ENCODE measurements at places on chromosomes 11 and 22.

GRCh38 chr22:19986410-19987341 is 29.9 kb downstream of the ARVCF start:
- DNase-seq: peak; percentile 87

DNA sequence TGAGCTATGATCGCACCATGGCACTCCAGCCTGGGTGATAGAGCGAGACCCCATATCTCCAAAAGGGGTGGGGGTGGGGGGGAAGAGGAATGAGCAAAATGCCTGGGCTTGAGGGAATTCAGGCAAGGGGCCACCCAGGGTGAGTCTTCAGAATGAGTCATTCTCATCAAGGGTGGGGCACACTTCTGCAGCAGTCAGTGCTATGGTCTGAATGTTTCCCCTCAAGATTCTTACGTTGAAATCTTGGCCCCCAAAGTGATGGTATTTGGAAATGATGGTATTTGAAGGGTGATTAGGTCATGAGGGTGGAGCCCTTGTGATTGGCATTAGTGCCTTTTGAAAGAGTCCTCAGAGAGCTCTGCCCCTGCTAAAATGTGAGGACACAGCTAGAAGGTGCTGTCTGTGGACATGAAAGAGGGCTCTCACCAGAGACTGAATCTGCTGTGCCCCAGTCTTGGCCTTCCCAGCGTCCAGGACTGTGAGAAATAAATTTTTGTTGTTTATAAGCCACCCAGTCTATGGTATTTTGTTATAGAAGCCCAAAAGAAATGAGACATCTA is 86.4 kb upstream of the THY1 start:
- DNase-seq: no peak

DNA sequence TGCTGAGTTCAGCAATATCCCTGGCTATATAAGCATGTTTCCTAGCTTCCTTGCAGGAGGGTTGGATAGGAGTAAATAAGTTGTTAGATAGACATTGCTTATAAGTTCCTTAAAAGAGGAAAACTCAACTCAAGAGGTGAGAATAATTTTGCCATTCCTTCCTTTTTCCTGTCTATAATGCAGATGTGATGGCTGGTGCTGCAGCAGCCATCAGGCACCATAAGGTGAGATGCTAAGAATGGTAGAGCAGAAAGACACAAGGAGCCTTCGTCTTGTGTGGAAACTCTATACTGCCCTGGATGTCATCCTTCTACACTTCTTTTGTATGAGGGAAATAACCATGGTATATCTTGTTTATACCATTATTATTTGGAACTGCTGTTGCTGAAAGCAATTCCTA is 74.5 kb upstream of the GRK3 start:
- no peak for DNase-seq

GRCh38 chr22:23215294-23216241 is 35.3 kb downstream of the BCR start:
- DNase-seq: peak; percentile 71

- DNase-seq: peak; percentile 67
Observed at GRCh38 chr11:133078591-133079404, 453.5 kb downstream of the OPCML start.

- DNase-seq: no peak
Observed at GRCh38 chr22:49829044-49829853, 1.6 kb upstream of the BRD1 start.

DNA sequence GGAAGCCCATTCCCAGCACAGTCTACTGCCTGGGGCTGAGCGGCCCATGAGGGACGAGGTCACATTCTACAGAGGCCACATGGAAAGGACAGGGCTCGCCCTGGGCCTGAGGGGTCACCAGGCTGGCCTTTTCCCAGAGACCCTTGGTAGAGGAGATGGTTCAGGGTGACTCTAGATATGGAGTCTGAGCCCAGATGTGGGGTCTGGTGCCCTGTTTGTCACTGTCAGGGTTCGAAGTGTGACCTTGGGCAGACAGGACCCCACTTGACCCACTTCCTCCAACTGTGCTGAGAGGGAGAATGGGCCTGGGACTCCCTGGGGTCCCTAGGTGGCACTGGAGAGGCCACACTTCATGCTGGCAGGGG is 81.0 kb downstream of the MYEOV start:
- no peak for DNase-seq

DNA sequence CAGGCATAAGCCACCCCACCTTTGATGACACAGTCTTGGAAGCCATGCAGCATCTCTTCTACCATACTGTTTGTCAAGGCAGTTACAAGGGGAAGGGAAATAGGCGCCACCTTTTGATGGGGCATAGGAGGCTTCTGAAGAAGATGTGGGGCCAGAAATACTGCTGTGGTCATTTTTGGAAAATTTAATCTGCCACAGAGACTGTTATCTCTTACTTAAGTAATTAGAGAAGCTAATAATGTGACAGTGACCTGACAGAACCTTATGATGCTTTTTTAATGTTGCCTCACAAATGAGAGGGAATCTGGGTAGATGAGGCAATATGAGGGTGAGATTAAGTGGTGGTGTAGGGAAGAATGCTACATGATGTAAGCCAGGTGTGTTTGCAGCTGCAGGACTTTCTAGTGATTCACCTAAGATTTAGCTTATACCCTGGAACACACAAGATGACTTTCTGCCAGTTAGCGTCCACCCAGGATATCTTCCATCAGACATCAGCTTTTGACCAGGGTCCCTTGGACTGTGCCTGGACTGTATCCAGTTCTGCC is 34.3 kb upstream of the ADORA2A start:
- DNase-seq: no peak

- peak; percentile 65 for DNase-seq
Observed at GRCh38 chr11:36258730-36259360, 30.4 kb downstream of the COMMD9 start.

DNA sequence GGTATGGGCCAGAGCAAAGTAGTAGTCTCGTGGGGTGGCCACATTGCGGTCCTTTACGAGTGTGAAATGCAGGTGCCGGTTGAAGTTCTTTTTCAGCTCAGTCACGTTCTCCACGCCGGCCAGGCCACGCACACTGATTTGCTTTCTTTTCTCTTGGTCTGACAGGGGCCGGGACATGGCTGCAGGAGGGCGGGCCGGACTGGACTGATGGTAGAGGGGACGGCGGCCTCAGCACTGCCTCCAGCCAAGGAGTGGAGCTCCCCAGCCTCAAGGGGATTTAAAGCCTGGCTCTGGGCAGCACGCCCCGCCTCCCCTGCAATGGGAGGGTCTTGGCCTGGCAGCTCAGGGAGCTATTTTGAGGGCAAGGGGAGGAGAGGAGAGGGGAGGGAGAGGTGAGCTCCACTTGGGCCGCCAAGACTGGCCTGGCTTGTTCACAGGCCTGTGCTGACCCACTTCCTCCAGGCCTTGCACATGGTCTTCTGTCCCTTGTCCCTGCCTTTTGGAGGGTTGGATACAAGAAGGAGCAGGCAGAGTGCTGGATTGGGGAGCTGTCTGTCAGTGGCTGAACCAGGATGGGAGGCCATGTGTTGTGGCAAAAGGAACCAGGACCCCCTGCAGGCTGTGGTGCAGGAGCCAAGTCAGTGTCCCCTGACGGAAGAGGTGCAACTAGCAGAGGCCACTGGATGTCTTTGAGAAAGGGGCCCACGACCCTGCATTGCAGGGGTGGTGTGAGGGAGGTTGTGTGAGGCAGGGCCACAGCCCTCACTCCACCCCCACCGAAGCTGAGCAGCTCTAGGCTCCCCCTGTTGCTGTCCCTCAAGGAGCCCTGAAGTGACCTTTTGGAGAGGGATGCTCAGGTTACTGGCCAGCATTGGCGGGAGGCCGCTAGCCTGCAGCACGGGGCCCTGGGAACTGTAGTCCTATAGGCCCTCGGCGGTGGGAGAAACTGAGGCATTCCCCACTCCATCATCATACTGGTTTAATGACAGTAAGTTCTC is at the start of gene PYGM:
PYGM (minus strand) TSS at position 253 of the 998 bp plus-strand sequence; CDS start at position 177, 76 bp downstream.
- no peak for DNase-seq

DNA sequence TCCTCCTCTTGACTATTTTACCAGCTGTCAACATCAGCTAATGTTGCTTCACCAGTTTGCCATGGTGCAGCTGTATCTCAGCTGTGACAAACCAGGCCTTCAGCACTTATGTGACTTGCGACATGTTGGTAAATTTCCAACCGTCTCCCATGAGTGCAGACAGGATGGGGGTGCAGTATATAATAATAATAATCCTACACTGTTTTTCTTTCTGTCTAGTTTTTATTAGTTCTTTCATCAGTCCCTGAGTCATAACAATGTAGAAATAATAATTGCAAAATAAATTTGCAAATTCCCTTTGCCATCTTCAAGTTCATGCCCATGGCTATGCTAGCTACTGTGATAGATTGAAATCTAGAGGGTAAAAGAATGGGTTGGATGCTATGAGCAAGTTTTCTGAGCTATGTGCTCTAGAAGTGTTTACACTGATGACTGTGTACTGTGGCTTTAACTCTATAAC is 4.9 kb downstream of the MMP13 start:
- DNase-seq: no peak

GRCh38 chr11:84958295-84958694 is 668.8 kb downstream of the DLG2 start:
- DNase-seq: no peak

DNA sequence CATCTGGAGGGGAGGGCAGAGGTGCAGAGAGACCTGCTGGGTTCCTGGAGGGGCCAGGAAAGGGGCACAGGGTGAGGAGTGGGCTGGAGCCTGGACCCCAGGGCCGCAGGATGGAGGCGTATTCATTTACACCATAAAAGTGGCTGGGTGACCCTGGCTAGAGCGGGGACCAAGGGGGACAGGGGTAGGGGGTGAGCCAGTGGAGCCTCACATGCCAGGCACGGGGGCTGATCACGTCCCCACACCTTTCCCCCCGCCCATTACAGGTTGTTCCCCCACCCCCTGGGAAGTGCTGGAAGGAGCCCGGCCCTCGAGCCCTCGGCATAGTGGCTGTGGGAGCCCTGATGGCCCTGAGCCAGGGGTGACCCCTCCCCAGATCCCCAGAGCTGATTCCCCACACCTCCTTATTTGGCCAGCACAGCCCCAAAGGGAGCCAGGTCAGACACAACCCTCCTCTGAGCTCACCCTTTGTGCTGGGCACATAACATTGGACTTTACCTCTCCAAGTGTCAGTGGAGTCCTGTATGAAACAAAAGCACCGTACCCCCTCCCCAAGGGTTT is 781 bp downstream of the TCIRG1 start:
- DNase-seq: no peak

GRCh38 chr11:117612177-117612576 is 184.8 kb downstream of the DSCAML1 start:
- no peak for DNase-seq

- no peak for DNase-seq
Observed at GRCh38 chr11:114291381-114291780, 4.8 kb upstream of the NNMT start.

- DNase-seq: no peak
Observed at GRCh38 chr11:521177-521688, 14.1 kb downstream of the HRAS start.

DNA sequence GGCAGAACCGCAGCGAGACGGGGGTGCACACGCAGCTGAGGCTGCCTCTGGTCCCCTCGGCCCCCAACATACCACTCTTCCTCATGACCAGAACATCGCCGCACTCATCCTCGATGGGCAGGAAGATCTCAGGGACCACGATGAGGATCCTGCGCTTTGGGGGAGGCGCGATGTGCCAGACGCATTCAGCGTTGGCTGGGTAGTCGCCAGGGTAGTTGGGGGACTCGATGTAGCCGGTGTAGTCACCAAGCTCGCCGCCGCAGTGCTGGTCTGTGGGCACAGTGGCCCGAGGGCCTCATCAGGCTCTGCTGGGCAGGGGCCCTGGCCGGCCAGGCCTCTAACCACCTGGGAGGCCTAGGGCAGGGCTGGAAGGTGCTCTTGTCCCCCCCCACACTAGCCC is 23.0 kb upstream of the TTLL12 start:
- DNase-seq: no peak

DNA sequence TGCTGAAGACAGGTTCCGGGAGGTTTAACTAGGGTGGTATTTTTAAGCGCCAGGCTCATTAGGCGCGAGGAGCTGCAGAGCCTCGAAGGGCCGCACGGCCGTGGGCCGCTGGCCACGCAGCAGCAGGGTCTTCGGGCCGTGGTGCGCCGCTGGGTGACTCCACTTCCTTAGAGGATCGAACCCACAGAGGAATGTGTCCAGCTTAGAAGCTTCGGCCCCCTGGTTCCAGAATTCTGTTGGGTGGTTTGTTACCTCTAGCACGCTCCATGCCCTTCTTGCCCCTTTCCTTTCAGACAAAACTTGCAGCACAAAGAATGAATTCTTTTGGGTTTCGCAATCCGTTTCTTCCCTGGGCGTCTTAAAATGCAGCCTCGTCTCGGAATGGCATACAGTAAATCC is 773 bp upstream of the PATL1 start:
- DNase-seq: peak; percentile 57

- DNase-seq: no peak
Observed at GRCh38 chr11:94028436-94028835, 7.3 kb downstream of the HEPHL1 start.

- no peak for DNase-seq
Observed at GRCh38 chr11:117497206-117497951, 169.7 kb downstream of the CEP164 start.

DNA sequence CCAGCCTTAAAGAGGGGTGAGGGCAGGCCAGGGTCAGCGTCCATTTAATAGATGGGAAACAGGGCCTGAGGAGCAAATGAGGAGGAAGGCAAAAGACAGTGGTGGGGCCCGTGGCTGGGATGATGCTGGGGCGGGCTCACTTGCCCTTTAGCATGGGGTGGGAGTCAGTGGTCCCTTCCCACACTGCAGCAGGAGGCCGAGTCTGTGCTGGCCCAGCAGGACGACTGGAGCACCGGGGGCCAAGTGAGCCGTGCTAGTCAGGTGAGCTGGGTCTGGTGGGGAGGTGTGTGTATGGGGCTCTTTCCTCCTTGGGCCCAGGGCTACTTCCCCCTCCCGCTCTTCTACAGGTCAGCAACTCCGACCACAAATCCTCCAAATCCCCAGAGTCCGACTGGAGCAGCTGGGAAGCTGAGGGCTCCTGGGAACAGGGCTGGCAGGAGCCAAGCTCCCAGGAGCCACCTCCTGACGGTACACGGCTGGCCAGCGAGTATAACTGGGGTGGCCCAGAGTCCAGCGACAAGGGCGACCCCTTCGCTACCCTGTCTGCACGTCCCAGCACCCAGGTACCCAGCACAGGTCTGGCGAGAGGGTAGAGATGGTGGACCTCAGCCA is 12.8 kb downstream of the SCYL1 start:
- DNase-seq: no peak

All from OCI-M1 (cell line).